ENCODE measurements at places on chromosomes 12 and 14.

- DNase-seq = no peak
Observed at GRCh38 chr12:68159681-68160304, at the start of gene IFNG. IFNG (minus strand) TSS chr12:68159740; CDS start chr12:68159615, 125 bp downstream.

DNA sequence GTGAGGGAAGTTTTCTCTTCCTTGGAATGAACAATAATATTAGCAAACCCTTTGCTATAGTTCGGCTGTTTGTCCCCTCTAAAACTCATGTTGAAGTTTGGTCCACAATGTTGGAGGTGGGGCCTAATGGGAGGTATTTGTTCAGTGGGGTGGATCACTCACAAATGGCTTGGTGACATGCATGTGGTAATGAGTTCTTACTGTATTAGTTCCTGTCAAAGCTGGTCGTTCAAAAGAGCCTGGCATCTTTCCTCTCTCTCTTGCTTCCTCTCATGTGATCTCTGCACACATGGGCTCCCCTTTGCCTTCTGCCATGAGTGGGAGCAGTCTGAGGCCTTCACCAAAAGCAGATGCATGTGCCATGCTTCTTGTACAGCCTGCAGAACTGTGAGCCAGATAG, 13.1 kb upstream of the PPP4R4 start:
- DNase-seq = no peak

DNA sequence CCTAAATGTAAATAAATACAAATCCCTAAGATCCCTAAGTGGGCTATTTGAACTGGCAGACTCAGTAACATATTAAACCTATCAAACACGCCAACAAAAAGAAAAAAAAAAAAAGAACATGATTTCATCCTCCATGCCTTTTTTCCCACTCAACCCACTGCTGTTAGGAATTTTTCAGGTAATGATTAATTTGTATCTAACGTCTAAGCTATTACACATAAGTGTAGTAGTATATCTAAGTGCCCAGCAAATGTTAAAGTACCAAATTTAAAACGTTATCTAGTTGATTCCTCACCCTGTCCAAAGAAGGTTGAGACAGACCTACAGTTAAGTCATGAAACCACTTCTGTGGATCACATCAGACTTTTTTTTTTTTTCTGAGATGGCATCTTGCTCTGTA, 16.4 kb upstream of the ARID4A start:
- no peak for DNase-seq

DNA sequence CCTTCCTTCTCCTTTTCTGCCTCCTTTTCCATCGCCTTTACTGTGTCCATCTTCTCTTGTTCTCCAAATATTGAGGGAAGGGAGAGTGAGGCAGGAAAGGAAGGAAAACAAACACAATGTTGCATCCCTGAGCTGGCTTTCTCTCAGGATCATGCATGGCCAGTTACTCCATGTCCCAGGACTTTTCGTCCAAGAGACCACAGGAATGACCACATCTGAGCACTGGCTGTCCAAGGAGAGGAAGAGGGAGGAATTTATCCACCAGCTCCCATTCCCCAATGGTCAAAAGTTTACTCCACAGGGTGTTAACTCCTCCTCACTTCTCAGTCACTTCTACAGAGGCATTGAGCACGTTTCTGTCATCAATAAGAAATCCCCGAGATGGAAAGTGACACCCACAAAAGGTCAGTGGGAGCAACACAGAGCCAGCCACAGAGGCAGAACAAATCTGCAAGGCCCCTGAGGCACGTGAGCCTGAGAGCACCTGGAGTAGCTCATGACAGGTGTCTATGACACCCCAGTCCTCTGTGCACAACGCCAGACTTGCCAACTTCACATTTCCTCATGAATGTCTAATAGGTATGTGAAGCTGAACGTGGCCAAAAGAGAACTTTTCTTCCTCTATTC, 177.3 kb upstream of the NUDT4 start:
- DNase-seq = no peak

DNA sequence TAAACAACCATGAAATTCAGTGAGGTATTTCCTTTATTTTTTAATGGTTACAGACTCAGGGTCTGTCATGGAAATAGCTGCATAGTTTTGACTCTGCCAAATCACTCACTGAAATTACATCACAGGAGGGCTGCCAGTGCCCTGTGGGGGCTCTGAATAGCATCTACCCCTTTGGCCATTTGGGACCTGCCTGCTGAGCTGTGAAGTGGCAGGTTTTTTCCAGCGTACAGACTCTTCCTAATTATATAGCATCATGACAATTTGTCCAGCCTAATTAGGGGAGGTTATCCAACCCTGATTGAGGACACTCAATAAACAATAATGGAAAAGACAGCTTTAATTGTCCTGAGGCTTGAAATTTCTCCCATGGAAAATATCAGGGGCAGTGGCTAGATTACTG, 1.8 kb upstream of the COCH start:
- DNase-seq = no peak

GRCh38 chr12:112986291-112986800, 8.0 kb downstream of the OAS2 start:
- no peak for DNase-seq

DNA sequence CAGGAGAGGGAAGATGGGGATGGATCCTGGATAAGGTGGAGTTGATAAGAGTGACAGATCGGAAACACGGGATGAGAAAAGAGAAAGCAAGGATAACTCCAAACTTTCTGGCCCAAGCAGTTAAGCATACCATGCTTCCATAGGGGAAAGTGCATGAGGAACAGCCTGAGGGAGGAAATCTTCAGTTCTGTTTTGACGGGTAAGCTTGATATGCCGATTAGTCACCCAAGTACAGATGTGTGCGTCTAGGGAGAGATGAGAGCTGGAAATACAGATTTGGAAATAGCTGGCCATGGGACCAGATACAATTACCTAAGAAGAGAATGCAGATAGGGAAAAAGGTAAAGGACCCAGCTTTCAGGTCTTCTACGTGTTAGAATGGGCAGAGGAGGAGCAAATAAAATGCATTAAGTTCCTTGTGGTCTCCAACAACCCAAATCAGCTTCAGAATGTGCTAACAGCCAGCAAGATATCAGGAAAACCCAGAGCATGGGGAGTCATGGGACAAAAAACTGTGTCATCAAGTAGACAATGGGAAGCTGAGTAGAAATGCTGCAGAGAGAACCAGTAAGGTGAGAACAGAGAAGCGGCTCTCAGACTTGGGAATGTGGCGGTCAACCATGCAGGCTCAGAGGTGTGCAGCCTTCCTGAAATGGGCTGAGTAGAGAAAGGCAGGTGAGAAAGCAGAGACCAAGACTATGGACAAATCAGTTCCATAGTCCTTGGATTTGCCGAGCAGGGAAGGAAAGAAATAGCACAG, 56.3 kb downstream of the PPP1R36 start:
- DNase-seq = no peak

- DNase-seq = no peak
Observed at GRCh38 chr14:101228949-101229541, 325.5 kb upstream of the RTL1 start.

GRCh38 chr12:26830363-26830762, 2.6 kb downstream of the ITPR2 start:
- no peak for DNase-seq

GRCh38 chr14:58476320-58476719, 48.8 kb downstream of the KIAA0586 start:
- no peak for DNase-seq

GRCh38 chr14:25488961-25489360, 439.0 kb upstream of the STXBP6 start:
- DNase-seq = no peak

DNA sequence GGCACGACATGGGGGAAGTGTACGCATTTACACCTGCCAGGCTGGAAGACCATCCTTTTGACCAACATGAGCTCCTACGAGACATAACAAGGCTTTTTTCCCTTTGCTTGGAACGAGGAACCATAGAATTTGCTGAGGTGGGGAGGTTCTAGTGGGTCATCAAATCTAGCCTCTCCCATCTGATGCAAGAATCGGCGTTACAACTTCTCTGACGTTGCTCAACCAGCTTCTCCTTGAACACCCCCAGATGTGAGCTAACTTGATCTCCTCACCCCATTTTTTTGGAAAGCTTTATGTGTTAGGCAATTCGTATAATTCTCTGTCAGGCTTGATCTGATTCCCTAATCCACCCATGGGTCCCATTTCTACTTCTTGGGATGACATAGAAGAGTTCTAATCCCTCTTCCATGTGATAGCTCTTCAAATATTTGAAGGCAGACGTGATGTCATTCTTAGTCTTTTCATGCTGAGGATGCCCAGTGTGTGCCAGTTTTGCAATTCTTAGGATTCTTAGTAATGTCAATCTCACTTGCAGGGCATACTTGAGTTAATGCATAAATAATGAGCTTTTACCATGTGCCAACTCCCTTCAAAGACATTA, 163.6 kb upstream of the PARP11 start:
- no peak for DNase-seq

GRCh38 chr12:15336768-15337553, 14.7 kb downstream of the PTPRO start:
- no peak for DNase-seq

DNA sequence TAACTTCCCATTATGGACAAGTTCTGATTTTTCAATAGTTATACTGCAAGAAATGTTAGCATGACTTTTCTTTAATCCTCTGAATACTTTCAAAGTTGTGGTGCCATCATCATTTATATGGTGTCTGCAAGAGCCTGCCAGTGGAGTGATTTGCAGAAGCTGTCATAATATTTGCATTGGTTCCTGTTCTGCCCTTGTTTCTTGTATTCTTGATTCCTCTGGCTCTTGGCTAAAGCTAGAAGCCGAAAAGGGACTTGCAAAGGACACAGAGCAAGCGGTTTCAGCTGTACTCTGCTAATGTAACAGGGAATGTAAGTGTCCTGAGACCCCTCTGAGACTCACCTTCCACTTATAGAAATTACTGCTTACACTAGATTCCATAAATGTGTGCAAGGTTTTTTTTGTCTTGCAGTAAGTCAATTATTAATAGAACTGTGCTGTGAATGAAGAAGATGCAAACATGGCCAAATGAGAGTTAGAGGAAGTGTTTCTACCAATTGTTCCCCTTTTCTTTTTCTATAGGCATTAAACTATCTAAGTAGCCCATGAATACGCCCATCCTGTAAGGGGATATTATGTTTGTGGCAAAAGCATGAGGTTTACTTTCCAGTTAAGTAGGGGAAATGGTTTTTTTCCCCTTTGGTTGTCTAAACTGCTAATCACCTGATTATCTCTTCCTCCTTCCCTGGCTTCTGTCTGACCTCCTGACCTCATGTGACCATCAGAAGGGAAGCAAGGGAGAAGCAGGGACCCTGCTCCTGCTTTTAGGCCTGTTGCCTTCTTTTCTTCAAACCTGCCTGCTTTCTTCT, 5.3 kb downstream of the DYRK4 start:
- no peak for DNase-seq

GRCh38 chr12:16245209-16245608, 32.3 kb downstream of the SLC15A5 start:
- no peak for DNase-seq

- DNase-seq = no peak
Observed at GRCh38 chr12:130984183-130985058, 30.7 kb downstream of the ADGRD1 start.

DNA sequence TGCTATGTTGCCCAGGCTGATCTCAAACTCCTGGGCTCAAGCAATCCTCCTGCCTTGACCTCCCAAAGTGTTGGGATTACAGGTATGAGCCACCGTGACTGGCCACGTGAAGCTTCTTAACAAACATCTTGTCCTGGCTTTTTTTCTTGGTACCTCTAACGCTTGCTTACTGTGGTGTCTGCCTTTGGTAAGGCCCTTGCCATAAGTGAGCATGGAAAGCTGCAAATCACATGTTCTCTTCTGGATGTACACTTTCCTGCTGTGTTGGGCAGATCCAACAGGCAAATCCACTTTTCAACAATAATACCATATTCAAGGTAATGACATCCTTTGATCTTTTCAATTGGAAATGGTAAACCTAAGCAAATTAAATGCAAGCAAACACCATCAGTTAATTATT, 54.6 kb downstream of the ARF6 start:
- no peak for DNase-seq

GRCh38 chr14:74472601-74473000, 20.5 kb downstream of the NPC2 start:
- DNase-seq = no peak

- DNase-seq = no peak
Observed at GRCh38 chr12:90888316-90888715, 66.7 kb downstream of the CCER1 start.

GRCh38 chr14:50524731-50525515, 7.4 kb downstream of the MAP4K5 start:
- no peak for DNase-seq

DNA sequence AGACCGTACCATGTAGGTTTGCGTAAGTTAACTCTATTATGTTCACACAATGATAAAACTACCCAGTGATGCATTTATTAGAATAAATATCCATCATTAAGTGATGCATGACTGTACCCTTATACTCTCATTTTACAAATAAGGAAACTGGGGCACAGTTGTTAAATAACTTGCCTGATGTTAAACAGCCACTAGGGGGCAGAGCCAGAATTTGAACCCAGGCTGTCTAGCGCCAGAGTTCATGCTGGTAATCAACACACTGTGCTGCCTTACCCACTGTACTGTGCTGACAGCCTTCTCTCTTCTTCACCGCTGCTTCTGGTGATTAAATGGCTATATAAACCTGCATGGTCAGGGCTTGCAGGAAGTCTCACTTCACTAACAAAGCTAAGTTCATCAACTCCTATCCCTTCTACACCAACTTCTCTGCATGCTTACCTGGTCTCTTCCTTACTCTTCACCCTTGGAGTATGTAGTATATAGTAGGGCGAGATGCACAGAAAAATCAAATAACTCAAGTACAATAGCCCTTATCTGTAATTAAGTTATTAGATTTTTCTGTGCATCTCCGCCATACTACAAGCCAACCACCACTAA, 43.6 kb upstream of the APPL2 start:
- DNase-seq = no peak

- no peak for DNase-seq
Observed at GRCh38 chr12:47813511-47814196, 6.0 kb downstream of the HDAC7 start.

DNA sequence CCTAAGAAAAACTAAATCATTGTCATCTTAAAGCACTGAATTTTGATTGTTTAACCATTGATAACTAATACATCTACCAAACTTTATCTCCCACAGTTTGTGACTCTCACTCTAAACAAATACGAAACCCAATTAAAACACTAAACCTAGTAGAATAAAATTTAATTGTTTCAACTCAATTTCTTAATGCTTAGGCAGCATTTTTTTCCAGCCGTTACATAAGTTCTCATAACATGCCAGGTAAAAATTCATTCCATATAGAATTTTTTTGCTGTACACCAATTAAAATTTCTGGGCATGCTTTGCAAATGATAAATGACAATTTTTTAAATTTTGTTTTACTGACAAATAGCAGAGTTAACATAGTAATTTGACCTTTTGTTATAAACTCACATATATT, 658.2 kb upstream of the FLRT2 start:
- no peak for DNase-seq

DNA sequence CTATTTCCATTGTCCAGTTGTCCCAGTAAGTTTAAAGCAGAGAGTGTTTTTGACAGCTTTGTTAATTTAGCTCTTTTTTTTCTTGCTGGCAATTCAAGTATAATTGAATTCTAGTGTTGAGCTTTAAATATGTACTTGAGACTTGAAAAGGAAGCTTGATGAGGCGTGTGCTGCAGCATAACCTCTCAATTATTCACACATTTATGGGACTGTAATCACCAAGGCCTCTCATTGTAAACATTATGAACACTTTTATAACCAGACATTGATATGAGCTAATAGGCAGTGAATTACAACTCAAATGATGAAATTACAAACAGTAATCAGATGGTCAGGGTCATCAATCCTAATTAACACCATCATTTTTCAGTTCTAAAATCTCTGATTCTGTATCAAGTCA, 378.0 kb upstream of the DDHD1 start:
- no peak for DNase-seq
